ENCODE measurements at places on chromosomes 1 and 21.

DNA sequence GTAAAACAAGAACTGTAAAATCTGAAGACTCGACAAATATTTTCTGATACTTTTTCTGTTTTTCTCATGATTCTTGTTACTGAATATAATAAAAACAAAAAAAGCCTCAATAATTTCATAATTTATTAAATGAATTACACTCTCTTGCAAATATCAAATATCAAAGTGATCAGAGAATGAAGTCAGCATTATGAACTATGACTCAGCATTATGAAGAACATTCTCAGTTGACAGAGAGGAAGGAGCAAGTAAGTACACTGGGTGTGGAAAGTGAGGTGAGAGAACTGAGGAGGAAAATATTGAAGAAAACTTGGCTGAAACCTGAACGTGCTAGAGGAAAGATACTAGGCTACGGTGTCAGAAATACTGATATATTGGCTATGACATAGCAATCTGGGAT, 529.5 kb downstream of the KCNT2 start:
- DNase-seq = no peak

GRCh38 chr1:221751226-221751887, 9.5 kb upstream of the DUSP10 start:
- DNase-seq = no peak

- no peak for DNase-seq
These were observed 593.2 kb downstream of the LRRIQ3 start for GRCh38 chr1:73604739-73605138.

- no peak for DNase-seq
These were observed 24.5 kb downstream of the TP73 start for GRCh38 chr1:3676581-3677470.

GRCh38 chr21:46117586-46118315, 19.8 kb downstream of the COL6A2 start:
- DNase-seq = peak; percentile 24

DNA sequence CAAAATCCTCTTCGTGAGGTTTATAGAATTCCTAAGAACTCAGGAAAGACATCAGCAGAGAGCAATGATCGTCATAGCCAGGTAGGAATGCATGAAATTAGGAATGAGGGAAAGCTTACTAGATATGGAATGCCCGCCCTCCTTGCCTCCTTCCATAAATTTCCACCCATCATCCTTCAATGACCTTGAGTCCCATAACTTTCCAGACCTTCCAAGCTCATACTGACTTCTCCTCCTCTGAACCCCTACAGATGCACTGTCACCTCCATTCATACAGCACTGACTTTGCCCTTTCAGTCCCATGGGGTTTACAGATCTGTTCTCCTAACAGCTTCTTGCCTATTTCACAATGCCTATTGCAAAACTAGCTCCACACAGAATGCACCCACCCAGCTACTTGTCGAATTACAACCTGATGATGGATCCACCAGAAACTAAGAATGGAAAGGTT, 23.8 kb upstream of the PPP1R15B start:
- no peak for DNase-seq

- DNase-seq = no peak
These were observed 52.3 kb downstream of the PAPPA2 start for GRCh38 chr1:176515310-176515709.

GRCh38 chr1:26858160-26858559, 4.8 kb upstream of the SFN start:
- no peak for DNase-seq

- no peak for DNase-seq
These were observed 64.2 kb upstream of the PDE4B start for GRCh38 chr1:65728504-65728903.

DNA sequence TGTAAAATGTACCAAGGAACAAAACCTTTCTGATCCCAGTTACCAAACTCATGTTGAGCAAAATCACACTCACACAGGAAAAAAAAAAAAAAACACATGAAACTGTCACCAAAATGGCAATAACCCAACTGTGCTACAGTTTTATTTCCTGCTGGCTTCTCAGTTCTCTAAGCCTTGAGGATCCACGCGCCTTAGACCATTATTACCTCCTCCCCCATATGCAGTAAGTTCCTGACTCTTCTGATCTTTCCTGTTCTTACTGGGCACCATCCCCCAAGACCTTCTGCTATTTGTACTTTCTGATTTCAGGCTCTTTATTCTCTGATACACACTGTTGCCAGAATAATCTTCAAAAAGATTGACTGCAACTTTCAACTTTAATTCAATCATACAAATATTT, 79.6 kb downstream of the SLC45A1 start:
- no peak for DNase-seq

GRCh38 chr1:232675260-232675659, 45.3 kb upstream of the SIPA1L2 start:
- DNase-seq = no peak

GRCh38 chr21:37367703-37368540, 1.3 kb downstream of the DYRK1A start:
- peak; percentile 33 for DNase-seq

DNA sequence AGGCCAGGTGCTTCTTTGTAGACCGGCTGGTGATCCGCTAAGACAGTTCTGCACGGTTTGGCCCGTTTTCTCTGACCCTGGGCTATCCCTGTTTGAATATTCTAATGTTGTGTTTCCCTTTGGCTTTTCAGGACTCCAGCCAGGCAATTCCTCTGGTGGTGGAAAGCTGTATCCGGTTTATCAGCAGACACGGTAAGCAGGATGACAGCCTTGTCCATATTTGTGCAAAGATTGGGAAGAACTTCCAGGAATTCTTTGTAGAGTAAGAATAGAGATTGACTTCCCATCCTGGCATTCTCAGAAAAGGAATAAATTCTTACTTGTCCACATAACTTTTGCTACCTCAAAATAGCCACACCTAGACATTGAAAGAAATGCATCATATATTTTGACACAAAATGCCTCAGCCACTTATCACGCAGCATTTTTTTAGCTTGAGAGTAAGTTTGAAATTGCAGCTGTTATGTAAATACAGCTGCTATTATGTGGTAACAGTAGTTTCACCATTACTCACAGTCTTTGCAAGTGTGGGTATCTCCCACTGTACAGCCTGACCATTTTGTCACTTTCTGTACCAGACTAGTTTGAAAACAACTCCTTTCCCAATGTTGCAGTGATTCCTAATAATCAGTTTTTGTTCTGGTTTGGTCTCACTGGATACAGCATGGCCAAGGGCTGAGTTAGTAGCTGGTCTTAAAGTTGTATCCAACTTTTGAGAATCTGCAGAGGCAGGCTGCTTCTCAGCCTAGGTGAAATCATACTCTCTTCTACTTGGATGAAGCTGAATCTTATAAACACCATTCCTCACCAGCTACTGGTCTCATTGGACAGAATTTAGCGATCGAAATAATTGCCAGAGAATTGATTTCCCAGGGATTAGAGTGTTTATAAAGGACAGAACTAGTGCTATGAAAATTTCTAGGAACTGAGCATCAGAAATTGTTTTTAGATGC, 40.0 kb upstream of the IKBKE start:
- DNase-seq = no peak

DNA sequence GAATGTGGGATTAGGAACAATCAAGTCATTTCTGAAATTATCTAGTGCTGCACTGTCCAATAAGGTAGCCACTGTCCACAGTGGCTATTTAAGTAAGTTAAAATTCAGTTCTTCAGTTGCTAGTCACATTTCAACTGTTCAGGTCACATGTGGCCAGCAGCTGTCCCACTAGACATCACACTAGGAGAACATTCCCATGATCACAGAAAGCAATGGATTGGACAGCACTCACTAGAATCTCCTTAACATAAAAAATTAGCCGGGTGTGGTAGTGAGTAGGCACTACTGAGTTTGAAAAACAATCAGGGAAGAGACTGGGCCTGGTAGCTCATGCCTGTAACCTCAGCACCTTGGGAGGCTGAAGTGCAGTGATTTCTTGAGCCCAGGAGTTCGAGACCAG, 33.6 kb downstream of the NUP133 start:
- no peak for DNase-seq

DNA sequence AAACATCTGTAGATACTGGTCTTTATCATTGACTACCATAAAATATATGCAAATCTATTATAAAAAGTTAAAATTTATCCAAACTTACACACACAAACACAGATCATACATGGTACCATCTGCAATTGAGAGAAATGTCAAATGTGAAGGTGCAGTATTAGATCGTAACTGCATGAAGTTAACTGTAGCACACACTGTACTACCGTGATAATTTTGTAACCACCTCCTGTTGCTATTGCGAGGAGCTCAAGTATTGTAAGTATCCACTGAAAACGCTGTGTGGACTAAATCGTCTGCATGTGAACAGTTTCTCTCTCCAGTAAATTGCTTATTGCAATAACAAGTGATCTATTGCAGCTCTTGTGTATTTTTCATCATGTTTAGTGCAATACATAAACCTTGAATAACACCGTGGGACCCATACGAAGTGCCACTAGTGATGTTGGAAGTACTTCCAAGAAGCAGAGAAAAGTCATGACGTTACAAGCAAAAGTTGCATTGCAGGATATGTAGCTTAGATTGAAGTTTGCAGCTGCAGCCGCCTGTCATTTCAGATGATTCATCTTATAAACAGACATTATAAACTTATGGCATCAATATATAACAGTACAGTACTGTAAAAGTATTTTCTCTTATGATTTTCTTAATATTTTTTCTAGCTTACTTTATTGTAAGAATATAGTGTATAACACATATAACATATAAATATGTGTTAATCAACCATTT, 172.9 kb downstream of the SDCCAG8 start:
- no peak for DNase-seq

- DNase-seq = no peak
These were observed 14.4 kb upstream of the THEM5 start for GRCh38 chr1:151867765-151868411.

- DNase-seq = no peak
These were observed 6.7 kb downstream of the CDC7 start for GRCh38 chr1:91507328-91507727.

DNA sequence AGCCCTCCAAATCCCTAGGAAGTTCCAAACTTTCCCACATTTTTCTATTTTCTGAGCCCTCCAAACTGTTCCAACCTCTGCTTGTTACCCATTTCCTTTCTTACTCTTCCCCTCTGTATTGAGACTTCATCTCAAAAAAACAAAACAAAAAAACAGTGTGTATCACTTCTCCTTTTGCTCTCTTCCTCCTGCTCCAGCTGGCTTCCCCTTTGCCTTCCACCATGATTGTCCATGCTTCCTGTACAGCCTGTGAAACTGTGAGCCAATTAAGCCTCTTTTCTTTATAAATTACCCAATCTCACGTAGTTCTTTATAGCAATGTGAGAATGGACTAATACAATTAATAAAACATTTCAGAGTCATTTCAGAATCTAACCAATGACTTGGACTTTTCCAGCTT, 69.6 kb upstream of the KRTAP19-8 start:
- DNase-seq = no peak

GRCh38 chr1:64933296-64934070, 32.9 kb downstream of the JAK1 start:
- DNase-seq = no peak

- DNase-seq = no peak
These were observed 59.6 kb downstream of the RUNX1 start for GRCh38 chr21:34989337-34990151.

DNA sequence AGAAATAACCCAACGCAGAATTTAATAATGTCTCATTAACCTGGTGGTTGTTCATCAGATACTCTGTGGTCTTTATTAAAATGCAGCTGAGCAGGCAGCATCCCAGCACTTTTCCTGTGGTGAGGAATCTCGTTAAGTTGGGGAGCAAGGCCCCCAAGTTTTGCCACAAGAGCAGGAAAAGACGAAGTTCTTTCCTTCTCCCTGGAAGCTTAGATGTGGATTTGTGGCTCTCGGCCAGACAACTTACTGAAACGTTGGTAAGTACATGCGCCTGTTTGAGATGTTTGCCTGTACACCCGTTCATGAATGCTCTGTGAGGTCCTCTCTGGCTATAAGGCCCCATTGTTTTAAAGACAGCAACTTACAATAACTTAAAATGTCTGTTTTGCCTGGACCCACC, 34.3 kb upstream of the PDE9A start:
- DNase-seq = no peak

- DNase-seq = peak; percentile 64
These were observed 77.4 kb downstream of the DESI2 start for GRCh38 chr1:244730153-244730933.

DNA sequence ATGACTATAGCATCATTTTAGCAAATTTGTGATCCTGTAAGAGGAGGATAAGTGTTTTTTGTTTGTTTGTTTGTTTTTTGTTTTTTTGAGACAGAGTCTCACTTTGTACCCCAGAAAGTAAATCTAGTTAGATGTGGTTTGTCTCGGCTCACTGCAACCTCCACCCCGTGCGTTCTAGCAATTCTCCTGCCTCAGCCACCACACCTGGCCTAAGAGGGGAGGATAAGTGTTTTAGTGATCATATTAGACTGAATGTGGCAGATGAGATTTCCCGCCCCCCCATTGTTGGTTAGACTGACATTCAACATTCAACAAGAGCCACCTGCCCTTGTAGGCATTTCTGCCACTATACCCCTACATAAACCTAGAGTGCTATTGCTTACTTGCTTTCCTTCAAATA, 98.5 kb downstream of the OSBPL9 start:
- no peak for DNase-seq

- no peak for DNase-seq
These were observed 226.3 kb downstream of the SETD4 start for GRCh38 chr21:35833991-35834390.

DNA sequence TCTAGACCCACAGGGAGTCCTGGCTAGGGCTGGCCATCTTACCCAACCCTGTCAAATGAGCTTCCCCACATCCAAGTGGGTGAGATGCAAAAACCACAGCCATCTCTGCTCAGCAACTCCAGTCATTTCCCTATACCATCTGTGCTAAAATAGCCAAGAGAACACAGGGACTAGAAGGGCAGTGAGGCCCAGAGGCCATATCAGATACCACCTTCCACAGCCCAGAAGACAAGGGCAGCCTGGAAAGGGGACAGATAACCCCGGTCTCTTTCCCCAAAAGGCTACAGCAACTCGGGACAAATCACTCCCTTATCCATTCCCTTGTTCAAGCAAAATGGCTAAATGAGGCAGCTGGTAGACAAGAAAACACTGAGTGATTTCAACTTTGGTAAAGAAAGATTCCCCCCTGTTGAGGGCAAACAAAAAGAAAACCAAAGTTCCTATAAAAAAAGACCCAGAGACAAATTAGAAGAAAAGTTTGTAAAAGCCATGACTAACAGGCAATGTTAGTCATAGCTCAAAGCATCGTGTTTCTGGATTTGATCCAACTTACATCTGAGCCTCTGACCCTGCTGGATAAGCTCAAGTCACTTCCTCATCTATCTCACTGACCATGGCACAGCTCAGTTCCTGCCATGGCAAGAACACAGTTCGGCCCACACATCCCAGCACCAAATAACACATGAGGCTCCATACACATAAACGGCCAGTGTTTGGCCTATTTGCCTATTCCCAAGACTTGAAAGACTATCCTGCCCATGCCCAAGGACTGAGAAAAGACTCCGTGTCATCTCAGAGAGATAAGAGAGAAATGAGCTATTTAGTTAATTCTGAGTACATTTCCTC, 3.1 kb downstream of the LAMB3 start:
- no peak for DNase-seq
